Activated naive CD4-positive, alpha-beta T cell (primary cell): ENCODE measurements at places on chromosomes 13 and 19.

- DNase-seq, result no peak
Observed at GRCh38 chr13:52109116-52109670, 19.7 kb downstream of the NEK5 start.

- no peak for DNase-seq
Observed at GRCh38 chr13:112349681-112350080, 26.5 kb upstream of the SPACA7 start.

DNA sequence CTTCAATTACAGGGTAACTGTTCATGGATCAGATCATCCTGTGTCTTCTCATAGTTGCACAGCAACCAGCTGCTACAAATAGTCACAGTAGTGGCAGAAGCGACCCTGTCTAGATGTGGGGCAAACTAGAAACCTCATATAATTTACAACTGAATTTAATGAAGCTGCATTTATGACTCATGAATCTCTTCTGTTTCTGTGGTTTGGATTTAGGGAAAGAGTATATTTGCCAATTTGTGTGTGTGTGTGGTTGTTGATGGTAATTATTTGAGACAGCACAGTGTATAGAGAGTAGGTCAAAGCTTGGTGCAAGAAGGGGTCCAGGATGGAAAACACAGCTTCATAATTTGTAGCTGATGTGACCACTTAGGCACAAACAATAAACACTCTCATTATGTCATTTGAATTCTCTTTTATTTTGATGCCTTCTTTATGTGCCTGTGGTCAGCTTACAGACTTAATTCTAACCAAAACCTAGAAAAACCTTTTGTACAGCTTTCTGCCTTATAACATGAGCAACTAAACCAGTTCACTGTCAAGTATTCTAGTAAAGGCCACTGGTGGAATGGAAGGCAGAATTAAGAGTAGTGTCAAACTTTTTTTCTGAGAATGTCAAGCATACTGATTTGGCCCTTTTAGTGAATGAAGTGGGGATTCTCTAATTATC, 218.1 kb downstream of the TBC1D4 start:
- DNase-seq, result no peak

- DNase-seq, result no peak
Observed at GRCh38 chr13:41994696-41995095, 33.8 kb upstream of the VWA8 start.

- no peak for DNase-seq
Observed at GRCh38 chr13:100089465-100090032, 656 bp downstream of the PCCA start.
